ENCODE measurements at places on chromosomes 5 and 9.

- DNase-seq = no peak
These were observed 630.4 kb downstream of the PRELID2 start for GRCh38 chr5:145204743-145205142.

GRCh38 chr5:133164759-133165158 is 112.9 kb downstream of the HSPA4 start:
- no peak for DNase-seq

DNA sequence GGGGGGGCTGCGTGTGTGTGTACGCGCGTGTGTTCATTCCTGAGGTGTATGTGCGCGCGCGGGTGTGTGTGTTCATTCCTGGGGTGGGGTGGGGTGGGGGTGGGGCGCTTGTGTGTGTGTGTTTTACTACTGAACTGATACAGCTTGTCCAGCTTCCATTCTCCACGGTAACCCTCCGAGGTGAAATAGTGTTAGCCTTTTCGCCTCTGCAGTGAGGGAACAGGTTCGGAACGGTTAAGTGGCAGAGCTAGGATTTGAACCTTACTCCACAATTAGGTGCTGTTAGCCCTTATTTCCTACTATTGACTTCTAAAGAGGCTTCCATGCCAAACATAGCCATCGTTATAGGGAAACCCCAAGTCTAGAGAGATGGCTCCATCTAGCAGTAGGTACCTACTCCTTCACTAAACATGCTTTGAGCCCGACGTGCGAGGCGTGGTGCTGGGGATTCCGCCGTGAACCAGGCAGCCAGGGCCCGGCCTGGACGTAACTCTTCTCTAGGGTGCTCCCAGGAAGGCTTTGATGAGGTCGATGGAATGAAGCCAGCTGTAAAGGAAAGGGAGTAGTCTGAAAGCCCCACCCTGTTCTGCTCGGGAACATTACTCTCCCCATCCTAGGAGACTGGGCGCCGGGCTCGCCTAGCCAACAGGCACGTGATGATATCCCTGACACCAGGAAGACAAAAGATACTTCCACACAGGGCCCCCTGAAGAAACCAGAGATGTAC is 782 bp upstream of the SKP1 start:
- peak; percentile 17 for DNase-seq

GRCh38 chr9:136745389-136746154 is 2.8 kb downstream of the LCN6 start:
- no peak for DNase-seq

DNA sequence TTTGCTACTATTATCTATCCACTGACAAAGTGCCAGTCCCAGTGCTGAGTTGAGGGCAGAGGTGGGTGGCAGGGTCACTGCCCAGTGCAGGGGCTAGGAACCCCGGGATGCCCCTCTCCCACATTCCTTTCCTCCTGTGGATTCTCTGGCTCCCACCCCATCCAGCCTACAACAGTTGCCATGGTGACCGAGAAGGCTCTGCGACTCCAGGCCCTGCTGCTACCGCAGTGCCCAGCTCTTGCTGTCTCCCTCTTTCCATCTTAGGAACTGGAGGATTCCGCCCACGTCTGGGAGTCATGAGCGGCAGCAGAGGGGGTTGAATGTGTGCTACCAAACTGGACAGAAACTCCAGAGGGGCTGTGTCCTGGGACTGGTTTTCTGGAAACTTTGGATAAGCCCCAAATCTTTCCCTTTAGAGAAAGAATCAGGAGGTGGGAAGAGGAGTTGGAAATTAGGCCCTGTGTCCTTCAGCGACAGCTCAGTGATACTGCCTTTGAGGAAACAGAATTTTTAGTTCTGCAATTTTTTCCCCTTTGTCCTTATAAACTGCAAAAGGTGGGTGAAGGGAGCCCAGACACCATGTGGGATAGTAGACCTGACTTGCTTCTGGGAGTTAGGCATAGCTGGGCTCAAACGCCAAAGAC is 20.7 kb upstream of the C5orf47 start:
- DNase-seq = no peak

DNA sequence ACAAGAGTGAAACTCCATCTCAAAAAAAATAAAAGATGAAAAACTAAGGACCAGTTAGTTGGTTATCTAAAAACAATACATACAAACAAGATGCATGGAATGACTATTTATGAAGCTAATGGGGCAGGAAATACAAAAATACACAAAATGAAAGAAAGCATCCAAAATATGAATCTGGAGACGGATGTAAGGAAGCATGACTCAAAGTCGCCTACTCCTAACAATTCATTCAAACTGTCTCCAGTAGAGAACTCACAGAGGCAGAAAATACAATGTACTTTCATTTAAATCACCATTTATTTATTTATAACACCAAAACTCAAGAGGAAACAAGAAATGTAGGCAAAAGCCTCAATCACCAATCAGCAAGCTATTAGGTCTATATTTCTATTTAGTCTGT is 68.4 kb downstream of the SCAI start:
- peak; percentile 53 for DNase-seq
